NCI-H1105 treated with DMSO at 0.1 percent for 48 hours (cell line): ENCODE measurements at places on chromosomes 13 and 19.

GRCh38 chr13:104301171-104301975 is 1235.2 kb upstream of the SLC10A2 start:
- peak; percentile 99 for DNase-seq

- DNase-seq, result no peak
These were observed 53.5 kb downstream of the PTPRS start for GRCh38 chr19:5287066-5287465.

DNA sequence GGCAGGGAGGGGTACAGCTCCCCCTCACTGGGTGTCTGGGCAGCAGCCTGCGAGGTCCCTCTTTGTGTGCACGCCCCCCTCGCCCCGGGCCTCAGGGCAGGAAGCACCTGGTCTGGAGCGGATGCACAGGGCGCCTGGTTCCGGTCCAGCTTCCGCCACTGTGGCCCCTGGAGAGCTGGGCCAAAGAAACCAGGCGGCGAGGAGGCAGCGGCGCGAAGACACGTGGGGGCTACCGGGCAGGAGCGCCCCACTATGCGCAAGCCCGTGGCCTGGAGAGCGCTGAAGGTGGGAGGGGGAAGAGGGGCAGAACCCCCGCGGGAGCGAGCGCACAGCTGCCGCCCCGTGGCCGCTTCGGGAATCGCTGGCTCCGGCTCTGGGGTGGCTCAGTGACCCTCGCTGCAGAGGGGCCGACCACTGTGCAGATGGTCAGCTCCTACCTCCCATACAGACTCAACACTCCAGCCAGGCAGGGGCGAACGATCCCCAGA is 1.7 kb upstream of the LYL1 start:
- no peak for DNase-seq

DNA sequence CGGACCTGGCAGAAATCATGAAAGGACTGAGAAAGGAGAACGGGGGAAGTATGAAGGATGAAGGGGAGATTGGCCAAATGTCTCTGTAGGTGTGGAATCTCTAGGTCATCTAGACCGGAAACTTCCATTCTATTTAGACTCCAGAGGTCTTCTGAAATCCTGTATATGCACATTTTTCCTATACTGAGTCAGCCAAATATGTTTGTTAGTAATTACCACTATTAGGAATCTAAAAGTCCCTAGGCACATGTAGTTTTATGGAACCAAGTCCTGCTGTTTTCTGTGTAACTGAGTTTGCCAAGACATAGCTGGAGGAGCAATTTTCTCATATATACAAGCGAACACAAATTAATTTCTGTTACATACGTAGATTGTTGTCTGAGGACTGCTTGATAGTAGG is 498.1 kb downstream of the GPC5 start:
- no peak for DNase-seq

GRCh38 chr13:22482496-22483000 is 698.2 kb upstream of the SGCG start:
- no peak for DNase-seq

DNA sequence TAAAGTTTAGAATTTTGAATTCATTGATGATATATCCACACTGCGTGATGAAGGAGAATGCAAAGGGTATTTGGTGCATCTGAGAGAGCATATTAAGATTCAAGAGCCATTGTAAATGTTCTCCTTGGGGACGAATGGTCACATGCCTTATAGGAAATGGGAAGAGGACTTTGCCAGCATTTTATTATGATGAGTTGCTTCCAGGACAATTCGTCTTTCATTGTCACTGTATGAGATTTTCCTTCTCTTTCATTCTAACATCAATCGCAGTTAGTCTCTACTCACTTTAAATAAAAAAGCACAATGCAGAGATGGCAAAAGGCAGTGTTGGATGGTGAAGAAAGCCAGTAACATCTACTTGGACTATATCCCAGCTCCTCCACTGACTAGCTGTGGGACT is 21.4 kb downstream of the WDFY2 start:
- no peak for DNase-seq

GRCh38 chr13:63516124-63516523 is 2100.5 kb upstream of the PCDH20 start:
- no peak for DNase-seq

GRCh38 chr13:29524176-29524575 is 71.3 kb downstream of the SLC7A1 start:
- no peak for DNase-seq

DNA sequence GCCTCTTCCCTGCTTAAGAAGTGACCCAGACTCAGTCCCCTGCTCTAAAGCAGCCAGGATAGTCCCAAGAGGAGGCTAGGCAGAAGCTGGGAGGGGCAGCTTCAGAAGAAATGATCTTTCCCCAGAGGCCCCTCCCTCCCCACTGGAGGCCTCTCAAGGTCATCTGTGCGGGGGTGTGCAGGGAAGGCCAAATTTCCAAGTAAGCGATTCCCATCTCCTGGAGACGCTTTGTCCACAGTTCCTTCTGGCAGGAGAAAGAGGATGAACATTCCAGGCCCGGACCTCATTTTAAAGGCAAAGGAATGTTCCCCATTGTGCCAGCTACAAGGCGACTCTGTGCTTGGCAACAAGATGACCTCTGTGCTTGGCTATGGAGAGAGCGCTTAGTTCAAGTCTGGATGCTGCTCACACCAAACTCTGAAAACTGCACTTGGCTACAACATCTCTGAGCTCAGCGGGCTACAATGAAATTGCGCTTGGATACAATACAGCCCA is 23.5 kb downstream of the COL5A3 start:
- DNase-seq, result no peak

DNA sequence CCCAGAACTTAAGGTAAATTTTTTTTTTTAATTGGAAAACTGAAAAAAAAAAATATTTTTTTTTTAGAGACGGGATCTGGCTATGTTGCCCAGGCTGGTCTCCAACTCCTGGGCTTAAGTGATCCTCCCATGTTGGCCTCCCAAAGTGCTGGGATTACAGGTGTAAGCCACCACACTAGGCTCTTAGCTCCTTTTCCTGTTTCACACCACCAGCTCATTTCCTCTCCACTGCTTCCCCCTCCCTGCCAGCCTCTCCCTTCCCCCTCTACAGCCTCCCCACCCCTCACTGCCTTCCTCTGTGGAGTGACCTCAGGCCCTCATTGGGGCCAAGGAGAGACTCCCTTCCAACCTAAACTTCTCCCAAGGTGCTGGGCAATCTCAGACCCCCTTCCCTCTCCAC is 4.2 kb upstream of the GIPR start:
- DNase-seq, result no peak

GRCh38 chr19:11106477-11106876 is 17.2 kb downstream of the LDLR start:
- DNase-seq, result no peak

DNA sequence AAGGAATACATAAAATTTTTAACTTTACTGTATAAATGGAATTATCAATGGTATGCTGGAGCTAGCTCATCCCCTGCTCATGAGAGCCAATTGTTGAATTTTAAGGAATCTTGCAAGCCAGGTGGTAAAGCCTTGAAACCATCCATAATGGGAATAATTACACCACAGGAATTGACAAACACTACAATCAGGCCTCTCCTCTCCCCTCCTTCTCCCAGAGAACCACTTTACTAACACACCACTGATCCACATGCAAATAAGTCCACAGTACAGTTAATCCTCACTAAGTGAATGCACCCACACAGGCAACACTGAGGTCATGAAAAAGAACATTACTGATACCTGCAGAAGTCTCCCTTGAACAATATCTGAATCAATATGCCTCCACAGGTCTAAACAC is 140.5 kb downstream of the KLF12 start:
- no peak for DNase-seq

DNA sequence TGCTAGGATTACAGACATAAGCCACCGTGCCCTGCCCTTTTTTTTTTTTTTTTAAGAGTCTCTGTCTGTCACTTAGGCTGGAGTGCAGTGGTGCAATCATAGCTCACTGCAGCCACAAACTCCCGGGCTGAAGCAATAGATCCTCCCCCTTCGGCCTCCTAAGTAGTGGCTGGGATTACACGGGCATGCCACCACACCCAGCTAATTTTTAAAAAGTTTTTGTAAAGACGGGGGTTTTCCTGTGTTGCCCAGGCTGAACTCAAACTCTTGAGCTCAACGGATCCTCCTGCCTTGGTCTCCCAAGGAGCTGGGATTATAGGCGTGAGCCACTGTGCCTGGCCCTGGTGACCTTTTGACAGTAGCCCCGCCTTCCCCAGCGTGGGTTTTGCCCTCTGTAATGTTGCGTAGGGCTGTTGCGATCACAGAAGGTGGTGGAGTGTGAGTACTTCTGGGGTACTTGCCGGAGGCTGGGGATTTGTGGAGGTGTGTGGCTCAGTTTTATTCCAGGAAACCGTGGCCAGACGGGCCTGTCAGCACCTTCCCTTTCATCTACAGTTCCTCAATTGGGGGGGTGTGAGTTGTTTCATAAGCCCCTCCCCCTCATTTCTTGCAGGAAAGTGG is 11.6 kb upstream of the RETN start:
- no peak for DNase-seq

- no peak for DNase-seq
These were observed 324 bp upstream of the FBXO17 start for GRCh38 chr19:38975861-38976271.

- DNase-seq, result peak; percentile 4
These were observed 759.0 kb downstream of the SLITRK6 start for GRCh38 chr13:85040215-85040614.

DNA sequence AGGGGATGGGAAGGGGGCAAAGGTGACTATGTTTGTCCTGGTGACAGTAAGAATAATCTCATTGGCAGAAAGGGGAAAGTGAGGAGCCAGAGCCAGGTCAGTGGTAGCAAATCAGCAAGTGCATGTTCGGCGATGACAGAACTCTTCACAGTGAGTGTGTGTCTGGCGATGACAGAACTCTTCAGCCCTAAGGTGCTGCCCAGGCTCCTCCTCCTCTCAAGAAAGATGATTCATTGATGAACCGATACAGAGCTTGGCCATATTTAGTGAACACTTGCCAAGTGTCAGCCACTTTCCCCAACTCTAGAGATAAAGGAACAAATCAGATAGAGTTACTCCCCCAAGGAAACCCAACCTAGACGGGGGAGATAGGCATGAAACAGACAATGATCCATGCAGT is 199.3 kb upstream of the UBL3 start:
- DNase-seq, result no peak

DNA sequence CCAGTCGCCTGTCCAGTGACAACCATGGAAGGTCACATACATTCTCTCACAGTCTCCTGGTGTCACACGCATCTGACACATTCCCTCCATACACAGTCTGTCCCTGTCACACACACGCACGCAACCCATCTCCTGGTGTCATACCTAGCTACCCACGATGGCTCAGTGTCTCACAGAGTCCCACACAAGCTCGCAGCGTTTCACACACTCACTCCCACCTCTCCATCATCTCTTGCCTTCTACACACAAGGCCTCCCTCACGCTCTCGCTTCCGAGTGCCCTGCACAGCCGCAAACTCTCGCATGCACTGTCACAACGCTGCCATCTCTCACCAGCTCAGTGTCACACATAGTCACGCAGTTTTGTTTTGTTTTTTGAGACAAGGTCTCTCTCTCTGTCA is 1.2 kb upstream of the GNG8 start:
- DNase-seq, result no peak

- no peak for DNase-seq
These were observed 359.3 kb downstream of the KCNRG start for GRCh38 chr13:50374517-50374916.

DNA sequence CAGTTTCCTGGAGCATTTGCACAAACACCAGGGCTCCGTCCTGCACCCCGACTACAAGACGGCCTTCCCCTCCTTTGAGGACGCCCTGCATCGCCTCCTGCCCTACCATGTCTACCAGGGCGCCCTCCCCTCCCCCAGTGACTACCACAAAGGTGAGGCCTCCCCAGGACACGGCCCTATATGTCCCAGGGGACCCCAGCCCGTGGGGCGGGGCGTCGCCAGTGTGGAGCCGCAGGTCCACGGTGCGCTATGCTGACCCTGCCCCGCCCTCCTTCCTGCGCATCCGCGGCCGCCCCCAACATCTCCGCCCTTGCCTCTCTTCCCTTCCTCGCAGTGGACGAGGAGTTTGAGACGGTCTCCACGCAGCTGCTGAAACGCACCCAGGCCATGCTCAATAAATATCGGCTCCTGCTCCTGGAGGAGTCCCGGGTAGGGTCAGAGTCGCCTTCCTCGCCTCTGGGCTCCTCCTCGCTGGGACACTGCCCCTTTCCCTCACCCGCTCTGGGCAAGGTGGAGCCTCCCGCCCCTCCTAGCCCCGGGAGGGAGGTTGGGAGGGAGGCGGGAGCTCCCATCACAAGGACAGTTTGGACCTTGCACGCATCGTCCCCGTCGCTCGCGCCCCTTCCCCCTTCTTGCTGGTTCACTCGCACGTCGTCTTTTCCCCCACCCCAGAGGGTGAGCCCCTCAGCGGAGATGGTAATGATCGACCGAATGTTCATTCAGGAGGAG is 14.4 kb upstream of the EHD2 start:
- no peak for DNase-seq

GRCh38 chr19:13883516-13884064 is 6.7 kb downstream of the NANOS3 start:
- no peak for DNase-seq

GRCh38 chr19:4914736-4915501 is 5.6 kb downstream of the UHRF1 start:
- no peak for DNase-seq

DNA sequence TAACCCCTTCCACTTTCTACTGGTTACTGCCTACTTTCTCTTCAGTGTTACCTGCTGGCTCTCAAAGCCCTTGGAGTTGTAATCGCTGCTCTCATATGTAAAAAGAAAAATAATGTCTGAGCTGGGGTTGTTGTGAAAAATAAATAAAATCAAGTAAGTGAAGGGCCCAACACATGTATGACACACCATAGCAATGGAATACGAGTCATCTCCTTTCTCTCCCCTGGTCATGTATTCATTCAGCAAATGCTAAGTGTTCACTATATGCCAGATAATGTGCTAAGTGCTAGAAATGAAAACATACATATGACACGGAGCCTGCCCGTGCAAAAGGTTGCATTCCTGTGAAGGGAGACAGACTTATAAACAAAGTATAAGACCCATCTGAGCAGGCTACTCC is 535.0 kb downstream of the RFC3 start:
- no peak for DNase-seq

DNA sequence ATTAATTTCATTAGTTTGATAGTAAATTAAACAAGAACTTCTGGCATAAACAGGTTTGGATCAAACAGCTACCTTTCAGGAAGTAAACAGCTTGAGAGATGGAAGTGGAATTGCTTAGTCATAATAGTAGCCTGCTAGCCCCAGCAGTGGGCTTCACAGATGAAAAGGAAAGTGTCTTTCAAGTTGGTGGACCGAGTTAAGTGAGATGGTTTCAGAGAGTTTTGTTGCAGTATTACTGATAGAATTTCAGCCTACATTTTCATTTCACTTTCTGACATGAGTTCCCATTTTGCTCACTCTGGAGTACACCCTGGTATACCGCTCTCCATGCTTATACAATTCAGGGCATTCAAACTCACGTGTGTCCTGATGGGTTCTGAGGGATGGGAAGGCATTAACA is 2.0 kb upstream of the PTOV1 start:
- no peak for DNase-seq

GRCh38 chr19:51359294-51359693 is 6.9 kb downstream of the ETFB start:
- DNase-seq, result no peak

- peak; percentile 51 for DNase-seq
These were observed 46.3 kb downstream of the CCNE1 start for GRCh38 chr19:29858000-29858596.
